ENCODE measurements at places on chromosomes 4 and X.

DNA sequence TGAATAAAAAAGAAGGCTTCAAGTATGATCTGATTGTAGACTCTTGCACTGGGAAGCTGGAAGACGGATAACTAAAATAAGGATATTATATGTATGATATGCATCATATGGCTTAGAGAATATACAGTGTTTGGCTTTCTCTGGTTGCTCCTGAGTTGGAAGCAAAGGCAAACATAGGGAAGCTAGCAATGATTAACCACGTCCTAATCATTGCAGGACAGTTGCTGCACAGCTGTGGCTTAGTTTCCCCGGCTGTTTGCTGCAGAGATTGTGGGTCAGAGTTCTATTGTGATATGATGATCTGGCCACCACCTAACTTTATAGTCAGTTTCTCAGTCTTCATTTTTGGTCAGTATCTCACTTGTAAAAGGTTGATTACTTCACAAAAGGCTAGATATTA, 36.3 kb upstream of the PARM1 start:
- no peak for DNase-seq

DNA sequence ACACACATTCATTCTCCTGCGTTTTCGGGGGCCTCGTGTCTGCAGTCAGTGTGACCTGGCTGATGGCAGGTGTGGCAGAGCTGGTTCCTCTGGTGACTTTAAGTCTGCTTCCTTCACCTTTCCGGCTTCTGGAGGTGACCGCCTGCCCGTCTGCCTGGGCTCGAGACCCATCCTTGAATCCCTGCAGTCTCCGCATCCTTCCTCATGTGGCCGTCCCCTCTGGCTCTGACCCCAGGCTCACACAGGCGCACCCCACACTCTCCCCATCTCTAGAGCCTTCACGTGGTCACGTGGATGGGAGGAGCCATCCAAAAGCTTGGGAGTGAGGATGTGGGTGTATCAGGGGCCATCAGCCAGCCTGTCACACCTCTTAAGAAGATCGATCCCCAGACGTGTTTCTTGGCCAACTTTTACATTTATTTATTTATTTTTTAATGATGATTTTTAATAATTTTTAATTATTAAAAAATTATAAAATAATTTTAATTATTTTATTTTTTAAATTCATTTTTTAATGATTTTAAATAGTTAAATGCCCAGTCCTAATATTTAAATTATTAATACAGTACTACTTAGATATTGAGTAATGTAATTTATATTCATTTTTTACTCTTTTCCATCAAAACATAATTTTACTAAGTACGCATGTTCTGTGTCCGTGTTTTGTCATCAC, 20.9 kb downstream of the RGS12 start:
- no peak for DNase-seq

DNA sequence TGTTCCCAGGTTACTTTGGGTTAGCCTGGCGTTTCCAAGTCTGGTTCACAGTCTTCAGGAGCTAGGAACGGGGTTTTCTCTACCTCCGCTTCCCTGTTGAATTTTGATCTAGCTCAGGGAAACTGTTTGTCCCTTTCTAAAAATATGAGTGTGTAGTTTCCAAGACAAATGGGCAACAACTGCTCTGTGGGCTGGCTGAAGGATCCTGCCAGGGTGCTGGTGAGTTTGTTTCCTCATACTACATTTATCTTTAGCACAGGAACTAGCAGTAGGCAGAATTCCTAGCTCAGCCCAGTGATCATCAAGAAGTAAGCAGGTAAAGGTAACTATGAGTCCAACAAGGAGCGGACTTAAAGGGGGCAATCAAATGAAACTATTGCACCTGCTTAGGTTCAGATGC, 13.3 kb upstream of the FAM47E start:
- no peak for DNase-seq

- DNase-seq, result no peak
These were observed 69.3 kb upstream of the IL2 start for GRCh38 chr4:122525865-122526264.

GRCh38 chr4:181830404-181831035, 412.7 kb upstream of the TENM3 start:
- no peak for DNase-seq

DNA sequence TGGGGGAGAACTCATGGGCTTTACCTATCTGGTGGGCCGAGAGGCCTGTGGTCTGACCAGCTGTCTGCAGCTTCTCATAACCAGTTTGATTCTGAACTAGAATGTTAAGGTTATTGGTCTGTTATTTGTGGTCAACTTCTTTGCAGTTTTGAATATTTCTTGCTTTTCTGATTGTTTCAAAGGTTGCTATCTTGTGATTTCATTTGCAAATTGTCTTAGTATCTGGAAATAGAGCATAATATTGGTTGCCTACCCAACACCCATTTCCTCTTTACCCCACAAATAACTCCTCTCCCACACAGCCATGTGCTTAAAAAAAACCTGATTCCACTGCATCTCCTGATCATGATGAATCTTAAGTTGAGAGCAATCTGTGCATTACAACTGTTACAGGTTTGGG, 39.1 kb upstream of the BMP2K start:
- no peak for DNase-seq

GRCh38 chrX:103101299-103102042, 8.5 kb upstream of the NXF3 start:
- peak; percentile 49 for DNase-seq

DNA sequence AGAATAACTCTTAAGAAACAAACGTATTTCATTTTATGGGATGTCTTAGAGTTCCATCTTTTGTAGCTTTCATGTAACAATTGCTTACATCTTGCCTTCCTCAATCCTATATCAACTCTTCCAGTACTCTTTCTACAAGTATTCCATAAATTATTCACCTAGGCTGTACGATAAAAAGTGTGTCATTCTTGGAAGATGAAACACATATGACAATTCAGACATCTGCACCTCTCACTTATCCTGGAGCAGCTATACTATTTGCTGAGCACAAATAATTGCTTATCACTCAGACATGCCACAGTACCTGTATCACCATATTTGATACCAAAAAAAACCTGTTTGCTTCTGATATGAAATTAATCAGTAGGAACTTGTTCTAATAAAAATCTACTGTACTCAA, 1.0 kb downstream of the POF1B start:
- no peak for DNase-seq

- no peak for DNase-seq
These were observed 20.6 kb upstream of the MAML3 start for GRCh38 chr4:140174543-140174942.

GRCh38 chr4:8528713-8529112, 51.5 kb upstream of the GPR78 start:
- DNase-seq, result peak; percentile 67

GRCh38 chrX:41313419-41313818, 20.5 kb upstream of the DDX3X start:
- peak; percentile 67 for DNase-seq

GRCh38 chr4:1843852-1844251, 12.1 kb downstream of the LETM1 start:
- DNase-seq, result no peak
